ENCODE measurements at places on chromosomes 11 and 22. TPM values are rescaled to one million over a fixed set of nuclear protein-coding genes. Genes with fewer than 3 reads are reported as not detected.

The TEX54 gene
- total RNA-seq: not detected

DNA sequence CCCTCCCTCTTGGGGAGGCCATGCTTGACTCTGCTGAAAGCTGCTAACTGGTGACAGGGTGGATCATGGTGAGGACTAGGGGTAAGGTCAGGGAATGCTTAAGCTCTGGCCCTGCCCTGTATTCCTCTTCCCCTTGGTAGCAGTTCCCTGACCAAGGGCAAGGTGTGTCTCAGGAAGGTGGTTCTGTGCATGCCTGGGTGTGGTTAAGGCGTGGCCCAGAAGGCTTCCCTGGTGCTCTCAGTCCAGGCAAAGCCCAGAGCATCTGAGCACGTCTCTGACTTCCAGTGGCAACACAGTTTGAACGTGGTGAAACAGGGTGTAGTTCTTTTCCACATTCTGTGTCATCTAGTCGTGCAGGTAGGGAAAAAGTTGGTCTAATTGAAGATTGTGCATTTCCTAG is 53.1 kb upstream of the HORMAD2 start:
- peaks cover 13% of the 10 kb centered on the region for H3K36me3 ChIP-seq
- H3K4me3 ChIP-seq: no peak overlapping the region
- H3K4me1 ChIP-seq: peaks cover 46% of the 10 kb centered on the region
- H3K27ac ChIP-seq: peak overlapping the region; percentile 75

DNA sequence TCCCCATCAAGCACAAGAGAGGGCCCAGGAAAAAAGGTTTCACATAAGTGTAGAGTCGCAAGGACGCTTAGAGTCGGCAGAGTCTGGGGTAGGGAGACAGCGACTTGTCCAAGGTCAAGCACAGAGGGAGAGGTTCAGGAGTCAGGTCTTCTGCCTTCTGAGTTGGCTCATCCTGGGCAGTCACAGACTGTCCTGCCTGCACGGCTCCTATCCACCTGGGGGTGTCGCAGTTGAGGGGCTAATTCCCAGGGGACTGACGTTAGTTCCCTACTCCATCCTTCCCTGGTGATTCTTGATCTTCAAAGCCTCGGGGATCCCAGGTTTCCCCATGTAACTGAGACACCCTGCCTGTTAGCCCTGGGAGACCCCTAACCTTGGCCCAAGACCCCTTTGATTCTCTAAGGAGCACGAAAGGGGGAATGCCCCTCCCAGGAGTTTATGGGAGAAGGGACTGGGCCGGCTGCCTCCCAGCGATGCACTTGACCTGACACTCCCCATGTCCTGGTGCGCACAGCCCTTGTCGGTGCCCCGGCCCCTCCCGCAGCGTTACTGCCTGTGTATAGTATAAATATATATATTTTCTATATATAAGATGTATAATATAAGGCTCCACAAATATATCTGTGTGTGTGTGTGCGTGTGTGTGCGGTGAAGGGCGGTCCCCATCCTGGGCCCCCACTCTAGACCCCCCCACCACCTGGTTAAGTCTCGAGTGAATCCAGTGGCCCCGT is 14.7 kb upstream of the TAB1 start:
- no peaks in the 10 kb centered on the region for H3K27me3 ChIP-seq
- no peak for DNase-seq
- H3K36me3 ChIP-seq: peaks cover 20% of the 10 kb centered on the region
- peaks cover 17% of the 10 kb centered on the region for H3K4me1 ChIP-seq

- no peaks in the 10 kb centered on the region for H3K36me3 ChIP-seq
- H3K27ac ChIP-seq: no peak overlapping the region
- no peak overlapping the region for H3K4me3 ChIP-seq
- no peak for DNase-seq
- H3K4me1 ChIP-seq: no peaks in the 10 kb centered on the region
Observed at GRCh38 chr11:8276528-8276927, 12.8 kb upstream of the LMO1 start.

GRCh38 chr11:68215524-68216170 is 2.6 kb upstream of the KMT5B start:
- no peak overlapping the region for H3K4me3 ChIP-seq
- no peak for DNase-seq
- no peaks in the 10 kb centered on the region for H3K27me3 ChIP-seq
- H3K27ac ChIP-seq: peak overlapping the region; percentile 41
- H3K4me1 ChIP-seq: peaks cover 25% of the 10 kb centered on the region

The ACP2 gene
- total RNA-seq: 31.4 TPM

Measured in esophagus squamous epithelium (tissue), 5 donors.